ENCODE measurements at places on chromosomes 6 and 20. TPM values are rescaled to one million over a fixed set of nuclear protein-coding genes. Genes with fewer than 3 reads are reported as not detected.
A peak's percentile ranks its signal among the peaks of the same experiment; 100 is the strongest.

GRCh38 chr6:6543181-6543879 lies 45.2 kb upstream of the LY86 start:
- no peaks in the 10 kb centered on the region for H3K4me1 ChIP-seq
- no peaks in the 10 kb centered on the region for H3K36me3 ChIP-seq
- H3K27me3 ChIP-seq: no peaks in the 10 kb centered on the region
- DNase-seq: no peak
- H3K4me3 ChIP-seq: no peak overlapping the region

DNA sequence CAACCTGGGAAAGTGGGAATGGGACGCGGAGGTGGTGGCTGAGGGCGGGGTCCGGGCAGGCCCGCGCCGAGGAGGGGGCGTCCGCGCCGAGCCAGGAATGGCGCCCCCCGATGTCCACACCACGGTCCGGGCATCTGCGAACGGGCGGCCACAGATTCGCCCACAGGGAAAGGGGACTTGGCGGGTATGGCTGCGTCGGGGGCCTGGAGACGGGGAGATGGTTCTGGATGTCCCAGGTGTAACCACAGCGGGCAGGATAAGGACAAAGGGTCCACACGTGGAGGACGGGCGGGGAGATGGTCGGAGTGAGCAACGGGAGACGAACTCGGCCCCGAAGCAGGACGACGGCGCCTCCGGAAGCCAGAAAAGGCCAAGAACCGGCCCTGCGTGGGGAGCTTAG lies 124.6 kb downstream of the WDR27 start:
- DNase-seq: no peak
- H3K4me1 ChIP-seq: no peaks in the 10 kb centered on the region
- no peaks in the 10 kb centered on the region for H3K36me3 ChIP-seq
- no peaks in the 10 kb centered on the region for H3K27me3 ChIP-seq
- H3K27ac ChIP-seq: no peak overlapping the region

- H3K27ac ChIP-seq: no peak overlapping the region
- H3K27me3 ChIP-seq: no peaks in the 10 kb centered on the region
- H3K4me3 ChIP-seq: no peak overlapping the region
- no peaks in the 10 kb centered on the region for H3K36me3 ChIP-seq
- DNase-seq: no peak
- no peaks in the 10 kb centered on the region for H3K4me1 ChIP-seq
Observed at GRCh38 chr6:9732056-9732455, 682.8 kb downstream of the TFAP2A start.

DNA sequence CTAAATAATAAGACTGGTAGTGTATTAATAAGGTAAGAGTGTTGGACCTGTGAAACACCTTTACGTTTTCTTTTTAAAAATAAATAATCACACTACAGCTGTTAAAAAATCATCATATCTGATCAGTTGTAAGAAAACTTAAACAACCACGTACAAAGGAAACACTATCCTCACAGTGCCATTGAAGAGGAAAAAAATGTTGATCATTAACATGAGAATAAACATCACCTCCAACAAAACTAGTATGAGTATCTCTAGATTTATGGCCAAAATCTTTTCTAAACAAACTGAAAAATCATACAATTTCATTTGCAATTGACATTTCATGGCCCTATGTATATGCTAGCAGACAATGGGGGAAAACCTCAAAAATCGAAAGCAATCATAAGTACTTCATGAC lies 590 bp downstream of the EYS start:
- no peak overlapping the region for H3K27ac ChIP-seq
- no peaks in the 10 kb centered on the region for H3K27me3 ChIP-seq
- DNase-seq: no peak
- no peaks in the 10 kb centered on the region for H3K4me1 ChIP-seq
- no peaks in the 10 kb centered on the region for H3K36me3 ChIP-seq

DNA sequence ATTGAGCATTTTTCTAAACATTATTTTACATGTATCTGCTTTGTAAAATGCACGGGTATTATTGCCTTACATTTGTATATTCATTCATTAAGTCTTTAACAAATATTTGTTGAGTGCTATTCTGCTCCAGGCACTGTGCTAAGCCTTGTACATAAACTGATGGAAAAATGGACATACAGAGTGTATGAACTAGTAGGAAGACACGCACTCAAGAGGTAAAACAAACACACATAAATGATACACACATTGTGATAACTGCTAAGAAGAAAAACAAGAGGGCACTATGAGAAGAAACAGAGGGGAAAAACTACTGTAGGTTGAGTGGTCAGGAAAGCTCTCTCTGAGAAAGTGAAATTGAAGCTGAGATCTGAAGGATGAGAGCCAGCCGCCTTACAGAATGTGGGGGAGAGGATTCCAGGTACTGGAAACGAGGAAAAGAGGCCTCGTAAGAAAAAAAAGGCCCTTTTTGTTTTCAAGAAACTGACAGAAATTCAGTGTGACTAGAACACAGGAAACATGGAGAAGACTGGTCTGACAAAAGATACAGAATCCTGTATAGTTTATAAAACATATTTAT lies 117.5 kb downstream of the EYA4 start:
- no peaks in the 10 kb centered on the region for H3K4me1 ChIP-seq
- DNase-seq: no peak
- H3K4me3 ChIP-seq: no peak overlapping the region
- no peak overlapping the region for H3K27ac ChIP-seq
- no peaks in the 10 kb centered on the region for H3K27me3 ChIP-seq

- H3K27me3 ChIP-seq: no peaks in the 10 kb centered on the region
- no peak overlapping the region for H3K4me3 ChIP-seq
- H3K4me1 ChIP-seq: no peaks in the 10 kb centered on the region
- H3K27ac ChIP-seq: no peak overlapping the region
- DNase-seq: no peak
- H3K36me3 ChIP-seq: no peaks in the 10 kb centered on the region
Observed at GRCh38 chr6:91029211-91029610, 442.3 kb upstream of the MAP3K7 start.

GRCh38 chr6:167113047-167113754 lies 9.7 kb upstream of the CCR6 start:
- H3K4me3 ChIP-seq: no peak overlapping the region
- H3K27ac ChIP-seq: no peak overlapping the region
- no peaks in the 10 kb centered on the region for H3K4me1 ChIP-seq
- peaks cover 13% of the 10 kb centered on the region for H3K27me3 ChIP-seq

DNA sequence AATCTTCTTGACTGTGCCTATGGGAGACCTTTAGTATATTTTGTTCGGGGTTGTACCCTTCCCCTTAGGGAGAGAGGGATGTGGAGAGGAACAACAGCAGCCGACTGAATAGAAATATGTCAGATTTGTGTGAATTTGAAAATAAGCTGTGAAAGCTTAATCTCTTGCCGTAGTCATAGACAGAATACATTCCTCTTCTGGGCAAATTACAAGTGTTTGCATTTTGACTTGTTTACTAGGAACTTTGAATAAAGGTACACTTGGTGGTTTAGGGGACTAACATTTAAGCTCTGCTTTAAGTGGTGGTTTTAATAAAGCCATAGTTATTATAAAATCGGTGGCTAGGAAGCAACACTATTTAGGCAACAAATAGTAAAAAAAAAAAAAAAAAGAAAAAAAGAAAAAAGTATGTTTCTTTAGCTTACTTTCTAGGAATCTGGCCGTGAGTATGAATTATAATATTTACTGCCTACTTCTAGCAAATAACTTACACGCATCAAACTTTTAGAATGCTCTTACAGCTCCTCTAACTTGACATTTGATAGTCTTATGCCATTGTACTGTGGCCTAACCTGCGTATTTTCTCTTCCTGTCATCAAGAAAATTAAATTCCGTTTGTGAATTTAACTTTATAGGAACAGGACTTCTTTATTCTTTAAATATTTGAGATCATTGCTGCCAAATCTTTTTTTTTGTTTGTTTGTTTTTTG lies 65.1 kb downstream of the ZBTB2 start:
- H3K4me3 ChIP-seq: peak overlapping the region; percentile 32
- no peak for DNase-seq
- H3K27me3 ChIP-seq: no peaks in the 10 kb centered on the region
- peaks cover 21% of the 10 kb centered on the region for H3K4me1 ChIP-seq
- no peaks in the 10 kb centered on the region for H3K36me3 ChIP-seq
- no peak overlapping the region for H3K27ac ChIP-seq

DNA sequence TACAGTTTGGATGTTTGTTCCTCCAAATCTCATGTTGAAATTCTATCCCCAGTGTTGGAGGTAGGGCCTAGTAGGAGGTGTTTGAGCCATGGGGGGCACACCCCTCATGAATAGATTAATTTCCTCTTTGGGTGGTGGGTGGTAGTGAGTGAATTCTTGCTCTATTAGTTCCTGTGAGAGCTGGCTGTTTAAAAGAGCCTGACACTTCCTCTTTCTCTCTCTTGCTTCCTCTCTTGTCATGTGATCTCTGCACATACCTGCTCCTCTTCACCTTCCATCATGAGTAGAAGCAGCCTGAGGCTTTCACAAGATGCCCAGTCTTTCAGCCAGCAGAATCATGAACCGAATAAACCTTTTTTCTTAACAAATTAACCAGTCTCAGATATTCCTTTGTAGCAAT lies 340.2 kb upstream of the CHD6 start:
- H3K36me3 ChIP-seq: no peaks in the 10 kb centered on the region
- H3K27me3 ChIP-seq: no peaks in the 10 kb centered on the region
- no peaks in the 10 kb centered on the region for H3K4me1 ChIP-seq
- DNase-seq: no peak
- H3K4me3 ChIP-seq: no peak overlapping the region

- H3K27me3 ChIP-seq: peaks cover 31% of the 10 kb centered on the region
- H3K27ac ChIP-seq: no peak overlapping the region
- H3K36me3 ChIP-seq: no peaks in the 10 kb centered on the region
- DNase-seq: no peak
- H3K4me3 ChIP-seq: no peak overlapping the region
Observed at GRCh38 chr20:59749301-59749700, 145.0 kb downstream of the PHACTR3 start.

- H3K27ac ChIP-seq: no peak overlapping the region
- no peak for DNase-seq
- H3K4me1 ChIP-seq: peaks cover 7% of the 10 kb centered on the region
Observed at GRCh38 chr6:50249493-50249892, 199.8 kb upstream of the DEFB112 start.

DNA sequence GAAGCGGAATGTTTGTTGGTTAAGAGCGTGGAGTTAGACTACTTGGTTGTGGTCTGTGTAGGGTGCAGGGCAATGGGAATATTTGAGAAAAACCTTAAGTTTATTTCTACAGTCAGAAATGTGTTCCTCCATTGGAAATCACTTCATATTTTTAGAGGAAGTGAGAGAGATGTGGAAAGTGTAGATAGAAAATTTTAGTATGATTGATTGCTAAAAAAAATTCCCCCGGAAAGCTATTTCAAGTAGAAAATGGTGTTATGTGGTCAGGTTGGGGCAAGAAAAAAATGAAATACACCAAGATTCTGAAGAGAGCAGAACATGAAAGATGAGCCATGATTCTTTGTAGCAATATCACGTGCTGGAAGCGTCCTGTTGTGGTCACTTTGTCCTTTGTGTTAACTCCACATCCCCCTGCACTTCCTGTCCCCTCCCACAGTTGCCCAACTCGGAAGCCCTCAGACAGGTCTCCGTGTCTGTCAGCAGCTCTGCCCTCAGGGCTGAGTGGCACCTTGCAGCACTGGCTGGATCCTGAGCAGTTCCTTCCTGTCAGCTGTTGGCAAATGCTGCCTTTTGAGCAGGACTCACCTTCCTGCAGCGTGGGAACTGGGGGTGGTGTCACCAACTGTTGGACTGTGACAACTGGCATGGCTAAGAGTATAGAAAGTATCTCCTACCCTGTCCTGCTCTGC lies 137.5 kb upstream of the SLC24A3 start:
- H3K36me3 ChIP-seq: no peaks in the 10 kb centered on the region
- H3K4me3 ChIP-seq: no peak overlapping the region
- DNase-seq: no peak
- no peaks in the 10 kb centered on the region for H3K27me3 ChIP-seq
- no peak overlapping the region for H3K27ac ChIP-seq

DNA sequence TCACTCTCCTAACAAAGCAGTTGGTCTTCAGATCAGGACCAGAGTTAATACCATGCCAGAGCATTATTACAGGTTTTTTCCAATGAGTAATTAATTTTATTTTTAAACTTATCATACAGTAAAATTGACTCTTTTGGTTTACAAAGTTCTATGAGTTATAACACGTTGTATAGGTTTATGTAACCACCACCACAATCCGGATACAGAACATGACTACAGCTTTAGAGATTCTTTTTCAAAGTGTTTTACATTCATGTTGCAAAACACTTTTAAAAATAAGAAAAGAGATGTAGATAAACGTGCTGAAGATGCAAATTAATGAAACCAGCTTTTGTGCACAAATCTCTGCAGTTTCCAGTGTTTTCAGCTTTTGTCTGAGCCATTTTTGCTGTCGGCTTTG lies 1.5 kb upstream of the TPBG start:
- no peaks in the 10 kb centered on the region for H3K27me3 ChIP-seq
- peaks cover 31% of the 10 kb centered on the region for H3K36me3 ChIP-seq
- H3K27ac ChIP-seq: no peak overlapping the region
- no peak overlapping the region for H3K4me3 ChIP-seq
- no peak for DNase-seq
- peaks cover 16% of the 10 kb centered on the region for H3K4me1 ChIP-seq

DNA sequence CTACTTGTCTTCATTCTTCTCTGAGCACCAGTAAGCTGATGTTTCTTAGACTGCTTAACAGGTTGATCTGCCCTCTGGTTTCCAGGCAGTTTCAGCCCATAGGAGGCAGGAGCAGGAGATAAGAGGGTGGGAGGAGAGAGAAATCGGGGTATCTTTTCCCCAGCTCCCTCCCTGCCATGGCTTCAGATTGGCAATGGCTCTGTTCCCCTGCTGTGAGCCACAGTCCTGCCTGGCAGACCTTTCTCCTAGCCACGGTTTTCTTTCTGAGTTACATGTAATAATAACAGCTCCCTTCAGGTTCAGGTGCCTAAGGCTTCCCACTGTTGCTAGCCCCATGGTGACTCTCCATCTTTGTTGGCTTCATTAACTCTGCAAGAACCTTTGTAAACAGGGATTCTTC lies 115.3 kb downstream of the CD83 start:
- H3K4me1 ChIP-seq: no peaks in the 10 kb centered on the region
- no peaks in the 10 kb centered on the region for H3K27me3 ChIP-seq
- H3K36me3 ChIP-seq: no peaks in the 10 kb centered on the region
- H3K27ac ChIP-seq: no peak overlapping the region
- DNase-seq: no peak
- no peak overlapping the region for H3K4me3 ChIP-seq

Gene TBC1D22B
- total RNA-seq: 6.6 TPM

Gene ISM1
- total RNA-seq: not detected

Gene NKAPL
- not detected for total RNA-seq

Gene RAB44
- not detected for total RNA-seq
